Progenitor cell of endocrine pancreas (in vitro differentiated cells): ENCODE measurements at places on chromosomes 12 and 14.

GRCh38 chr12:12947902-12948301 is 4.1 kb downstream of the GPRC5D start:
- H3K27me3 ChIP-seq = peaks cover 4% of the 10 kb centered on the region
- no peak for DNase-seq
- peaks cover 6% of the 10 kb centered on the region for H3K36me3 ChIP-seq
- no peak overlapping the region for H3K27ac ChIP-seq

DNA sequence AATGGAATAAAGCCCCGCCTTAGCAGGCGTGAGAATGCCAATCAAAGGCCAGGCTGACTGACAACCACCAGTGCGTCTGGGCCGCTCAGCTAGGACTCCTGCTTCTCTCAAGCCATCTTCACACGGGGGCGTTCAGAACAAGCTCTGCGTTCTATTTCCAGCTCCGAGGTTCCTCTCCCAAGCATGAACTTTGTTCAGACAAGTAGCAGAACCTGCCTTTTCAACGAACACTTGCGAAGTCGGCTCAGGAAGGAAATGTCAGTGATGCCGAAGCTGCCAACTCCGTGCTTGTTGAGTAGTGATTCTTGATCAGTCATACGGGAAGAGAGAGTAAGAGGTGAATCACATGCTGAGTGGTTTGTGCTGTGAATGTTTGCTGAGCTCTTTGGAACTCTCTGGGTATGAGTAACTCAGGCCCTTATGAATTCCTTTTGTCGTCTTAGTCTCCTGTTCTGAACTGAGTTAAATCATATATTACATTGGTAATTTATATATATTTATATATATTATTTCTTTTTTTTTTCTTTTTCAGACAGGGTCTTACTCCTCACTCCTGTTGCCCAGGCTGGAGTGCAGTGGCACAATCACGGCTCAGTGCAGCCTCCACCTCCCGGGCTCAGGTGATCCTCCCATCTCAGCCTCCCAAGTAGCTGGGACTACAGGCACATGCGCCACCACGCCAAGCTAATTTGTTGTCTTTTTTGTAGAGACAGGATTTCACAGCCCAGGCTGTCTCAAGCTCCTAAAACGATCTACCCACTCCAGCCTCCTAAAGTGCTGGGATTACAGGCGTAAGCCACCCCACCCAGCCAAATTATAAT is 29.4 kb upstream of the BCL7A start:
- no peak overlapping the region for H3K4me3 ChIP-seq
- H3K27me3 ChIP-seq = no peaks in the 10 kb centered on the region
- no peaks in the 10 kb centered on the region for H3K36me3 ChIP-seq
- H3K27ac ChIP-seq = no peak overlapping the region
- no peak for DNase-seq

DNA sequence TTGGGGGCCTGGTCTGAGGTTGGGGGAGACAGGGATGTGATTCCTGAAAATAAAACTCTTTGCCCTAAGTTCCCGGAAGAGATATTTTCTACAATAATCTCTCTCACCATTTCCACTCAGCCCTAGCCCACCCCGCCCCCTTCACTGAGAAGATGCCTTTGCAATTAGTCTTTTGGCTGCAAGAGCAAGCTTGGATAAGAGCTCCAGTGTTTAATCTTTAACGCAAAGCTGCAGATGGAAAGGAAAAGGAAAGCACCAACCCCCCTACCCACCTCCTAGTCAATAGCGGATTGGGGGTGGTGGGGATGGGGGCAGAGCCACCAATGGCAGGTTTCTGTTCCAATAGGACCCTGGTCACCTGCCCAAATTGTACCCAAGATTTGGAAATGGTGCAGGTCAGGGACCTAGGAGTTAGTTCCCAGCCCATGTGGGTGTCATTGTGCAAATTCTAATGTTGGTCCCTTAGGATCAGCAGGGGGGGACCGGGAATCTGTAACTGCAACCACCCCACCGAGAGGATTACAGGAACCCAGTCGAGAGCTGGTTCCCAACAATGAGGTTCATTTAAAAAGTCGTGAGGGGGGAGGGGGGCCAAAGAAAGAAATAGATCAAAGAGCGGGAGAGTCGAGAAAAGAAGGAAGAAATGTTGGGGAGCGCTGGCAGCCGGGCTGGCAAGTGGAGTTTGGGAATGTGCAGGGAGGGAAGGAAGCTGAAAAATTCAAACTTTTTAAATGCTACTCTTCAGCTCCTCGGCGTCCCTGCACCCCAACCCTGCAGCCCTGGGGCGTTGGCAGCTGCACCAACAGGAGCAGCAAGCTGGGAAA is 1.6 kb downstream of the ZFP36L1 start:
- H3K27me3 ChIP-seq = no peaks in the 10 kb centered on the region
- H3K4me1 ChIP-seq = peaks cover 35% of the 10 kb centered on the region
- no peak for DNase-seq
- H3K4me3 ChIP-seq = peak overlapping the region; percentile 98
- H3K27ac ChIP-seq = peak overlapping the region; percentile 100

- no peak overlapping the region for H3K27ac ChIP-seq
- no peak for DNase-seq
- H3K36me3 ChIP-seq = peaks cover 26% of the 10 kb centered on the region
- H3K4me1 ChIP-seq = no peaks in the 10 kb centered on the region
- no peak overlapping the region for H3K4me3 ChIP-seq
- H3K27me3 ChIP-seq = no peaks in the 10 kb centered on the region
Observed at GRCh38 chr12:132747395-132747794, 14.2 kb downstream of the ANKLE2 start.

DNA sequence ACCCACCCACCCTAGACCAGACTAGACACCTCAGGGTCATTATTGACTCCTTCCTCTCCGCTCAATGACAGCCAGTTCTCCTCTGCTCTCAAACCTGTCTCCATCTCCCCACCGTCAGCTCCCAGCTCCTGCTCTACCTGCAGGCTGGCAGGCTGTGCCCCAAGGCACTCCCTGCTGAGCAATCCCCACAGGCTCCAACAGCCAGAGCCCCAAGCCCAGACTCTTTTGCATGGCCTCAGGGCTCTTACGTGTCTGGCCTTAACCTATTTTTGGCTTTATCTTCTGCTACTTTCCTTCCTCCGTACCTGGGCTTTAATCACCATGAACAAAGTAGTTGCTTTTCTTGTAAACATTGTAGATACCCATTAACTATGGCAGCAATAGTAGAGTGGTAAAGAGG is 162.9 kb upstream of the PRMT8 start:
- peaks cover 26% of the 10 kb centered on the region for H3K27me3 ChIP-seq
- no peak overlapping the region for H3K27ac ChIP-seq
- H3K36me3 ChIP-seq = no peaks in the 10 kb centered on the region

DNA sequence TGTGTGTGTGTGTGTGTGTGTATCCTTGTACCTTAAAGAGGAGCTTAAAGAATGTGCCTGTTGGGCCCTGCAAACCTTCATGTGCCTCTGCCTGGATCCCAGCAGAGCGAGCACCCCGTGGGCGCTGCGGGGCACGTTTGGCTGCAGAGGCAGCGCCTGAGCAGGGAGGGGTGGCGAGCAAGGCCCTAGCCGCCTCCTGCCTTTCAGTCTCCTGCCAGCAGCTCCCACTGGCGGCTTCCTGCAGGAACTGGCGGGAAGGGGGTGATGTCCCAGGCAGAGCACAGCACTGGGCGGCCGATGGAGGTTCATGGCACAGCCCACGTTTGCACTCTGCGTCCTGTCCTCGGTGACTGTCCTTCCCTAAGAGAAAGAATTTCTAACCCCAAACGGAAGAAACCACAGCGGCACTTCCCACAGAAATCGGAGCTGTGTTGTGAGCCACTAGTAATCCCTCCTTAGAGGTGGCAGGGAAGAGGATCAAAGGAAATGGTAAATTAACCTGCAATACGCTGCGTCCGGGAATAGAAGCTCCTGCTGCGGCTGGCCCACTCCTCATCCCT is 19.8 kb downstream of the ZBTB42 start:
- peak overlapping the region; percentile 62 for H3K27ac ChIP-seq
- peaks cover 7% of the 10 kb centered on the region for H3K4me1 ChIP-seq
- H3K27me3 ChIP-seq = peaks cover 20% of the 10 kb centered on the region
- no peak for DNase-seq
- no peak overlapping the region for H3K4me3 ChIP-seq

DNA sequence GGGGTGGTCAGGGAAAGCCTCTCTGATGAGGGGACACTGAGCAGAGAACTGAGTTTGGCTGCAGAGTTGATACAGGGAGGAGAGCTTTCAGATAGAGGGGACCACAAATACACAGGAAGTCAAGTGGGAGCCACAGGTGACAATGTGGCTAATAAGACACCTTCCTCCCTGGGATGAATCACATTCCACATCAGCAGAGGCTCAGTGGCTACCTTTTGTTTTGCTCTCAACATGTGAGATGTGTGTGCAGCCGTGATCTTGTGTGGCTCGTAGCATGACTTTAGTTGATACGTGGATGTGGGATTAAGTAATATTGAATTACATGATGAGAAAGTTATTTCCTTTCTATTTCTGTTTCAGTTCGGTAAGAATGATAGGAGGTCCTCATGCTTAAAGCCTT is 7.5 kb downstream of the CRADD start:
- DNase-seq = no peak
- no peak overlapping the region for H3K27ac ChIP-seq
- peaks cover 4% of the 10 kb centered on the region for H3K4me1 ChIP-seq
- H3K4me3 ChIP-seq = no peak overlapping the region

- no peak overlapping the region for H3K4me3 ChIP-seq
- H3K4me1 ChIP-seq = peaks cover 16% of the 10 kb centered on the region
- H3K27me3 ChIP-seq = peaks cover 19% of the 10 kb centered on the region
- H3K36me3 ChIP-seq = no peaks in the 10 kb centered on the region
Observed at GRCh38 chr12:116628989-116629388, 69.8 kb downstream of the MAP1LC3B2 start.

DNA sequence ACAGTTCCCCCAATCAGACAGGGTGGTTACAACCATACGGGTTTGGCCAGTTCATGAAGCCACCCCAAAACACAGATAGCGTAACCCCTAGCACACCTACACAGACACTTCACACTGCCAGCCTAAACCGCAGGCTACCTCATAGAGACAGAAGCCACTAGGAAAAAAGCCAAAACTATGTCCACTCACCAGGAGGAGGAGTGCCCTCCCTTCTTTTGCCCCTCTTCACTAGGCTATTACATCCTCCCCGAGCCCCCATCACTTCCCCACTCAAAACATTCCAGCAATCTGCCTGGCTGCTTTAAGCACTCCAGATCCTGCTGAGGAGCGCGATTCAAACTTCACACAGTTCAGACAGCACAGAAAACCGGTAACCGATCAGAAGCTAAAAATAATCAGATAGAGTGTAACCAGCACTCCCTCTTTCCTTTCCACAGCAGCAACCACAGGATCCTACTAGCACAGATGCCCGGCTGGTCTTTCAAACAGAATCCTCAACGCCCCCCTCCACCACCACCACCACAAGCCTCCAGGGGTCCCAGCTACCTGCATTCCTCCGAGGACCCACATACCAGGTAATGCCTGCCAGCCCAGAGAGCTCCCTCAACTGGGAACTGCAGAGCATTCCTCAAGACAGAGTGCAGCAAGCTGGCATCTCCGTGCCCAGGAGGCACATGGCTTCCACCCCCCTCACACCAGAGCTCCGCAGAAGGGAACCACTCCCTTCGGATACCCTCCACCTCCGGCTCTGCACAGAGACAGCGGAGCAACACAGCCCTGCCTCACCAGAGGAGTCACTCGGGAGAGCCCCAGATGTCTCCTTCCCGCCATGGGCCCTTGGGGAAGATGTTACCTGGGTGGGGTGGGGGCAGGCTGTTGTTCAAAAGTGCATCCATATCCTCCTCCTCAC is 1.5 kb downstream of the CHD4 start:
- peak overlapping the region; percentile 90 for H3K27ac ChIP-seq
- H3K4me3 ChIP-seq = no peak overlapping the region
- DNase-seq = no peak
- peaks cover 30% of the 10 kb centered on the region for H3K4me1 ChIP-seq
- H3K27me3 ChIP-seq = no peaks in the 10 kb centered on the region

DNA sequence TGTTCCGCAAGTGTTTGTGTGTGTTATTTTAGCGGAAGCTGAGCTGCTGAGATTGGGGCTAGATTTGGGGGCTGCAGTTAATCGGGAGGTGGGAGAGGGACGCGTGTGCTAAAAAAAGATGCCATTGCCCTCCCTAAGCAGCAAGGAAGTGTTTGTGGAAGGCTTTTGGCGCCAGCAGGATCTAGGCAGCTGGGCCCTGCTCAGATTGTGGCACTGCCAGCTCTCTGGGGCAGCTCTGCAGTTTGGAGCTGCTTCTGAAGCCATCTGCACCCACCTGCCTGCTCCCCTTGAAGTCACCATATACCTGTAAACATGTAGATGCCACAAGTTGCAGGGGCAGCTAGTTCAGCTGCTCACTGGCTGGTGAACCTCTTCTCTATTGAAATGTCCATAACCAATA is 28.8 kb downstream of the TPCN1 start:
- peaks cover 31% of the 10 kb centered on the region for H3K4me1 ChIP-seq
- DNase-seq = no peak
- no peak overlapping the region for H3K27ac ChIP-seq
- no peaks in the 10 kb centered on the region for H3K27me3 ChIP-seq
